ENCODE measurements at places on chromosomes 2 and 18. TPM values are rescaled to one million over a fixed set of nuclear protein-coding genes. Genes with fewer than 3 reads are reported as not detected.

The GRB14 gene
- not detected for total RNA-seq

The SP140L gene
- total RNA-seq: 107 TPM

The ELP2 gene
- total RNA-seq: 87.4 TPM

The SCYGR5 gene
- not detected for total RNA-seq

The PDE11A gene
- total RNA-seq: not detected
